Occipital lobe (tissue), 3 donors: ENCODE measurements at places on chromosomes 12 and 14.
A peak's percentile ranks its signal among the peaks of the same experiment; 100 is the strongest.

GRCh38 chr14:106787626-106788025 is 1261.2 kb downstream of the TMEM121 start:
- no peak for DNase-seq

DNA sequence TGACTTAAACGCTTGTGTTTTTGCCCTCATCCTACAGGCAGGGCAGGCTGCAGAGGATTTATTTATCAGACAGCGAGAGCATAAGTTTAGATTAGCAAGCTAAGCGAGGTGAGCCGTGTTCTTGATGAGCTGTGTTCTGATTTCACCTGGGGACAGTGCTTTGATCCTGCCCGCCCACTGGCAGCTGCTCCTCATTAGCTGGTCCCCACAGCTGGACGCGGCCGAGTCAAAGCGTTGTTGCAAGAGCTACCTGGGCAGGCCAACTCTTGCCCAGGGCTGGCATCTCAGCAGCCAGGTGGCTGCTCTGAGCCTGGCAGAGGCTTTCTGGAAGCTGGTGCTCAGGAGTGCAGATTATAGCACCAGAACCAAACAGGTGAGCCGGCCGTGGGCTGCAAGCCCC is 46.8 kb upstream of the BEGAIN start:
- DNase-seq, result no peak

DNA sequence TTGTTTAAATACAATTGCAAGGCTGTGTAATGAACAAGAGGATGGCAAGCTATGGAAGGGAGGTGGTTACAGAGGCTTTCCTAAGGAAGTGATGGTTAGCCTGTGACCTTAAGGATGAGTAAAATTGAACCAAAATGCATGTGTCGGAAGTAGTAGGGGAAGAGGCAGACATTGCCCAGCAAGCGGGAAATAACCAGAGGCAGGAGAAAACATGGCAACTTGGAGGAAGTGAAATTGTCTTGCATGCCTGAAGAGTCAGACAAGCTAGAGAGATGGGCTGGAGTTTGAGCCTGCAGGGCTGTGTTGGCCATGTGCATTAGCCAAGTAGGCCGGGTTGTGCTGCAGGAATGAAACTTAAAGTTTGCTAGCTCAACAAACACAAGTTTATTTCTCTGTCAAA is 96.2 kb downstream of the BTG1 start:
- no peak for DNase-seq

- no peak for DNase-seq
Measured at GRCh38 chr14:92960706-92961566, 38.0 kb downstream of the CHGA start.

GRCh38 chr12:117236456-117237001 is 46.3 kb upstream of the FBXO21 start:
- DNase-seq, result peak; percentile 52

GRCh38 chr14:56816574-56817391 is 6.5 kb upstream of the OTX2 start:
- DNase-seq, result no peak
